Stimulated activated CD4-positive, alpha-beta T cell treated with anti-CD3 and anti-CD28 coated beads, Interleukin-1b, Interleukin-23, amount 100 ng/mL, for 24 hours (primary cell): ENCODE measurements at places on chromosomes 2 and 18.

DNA sequence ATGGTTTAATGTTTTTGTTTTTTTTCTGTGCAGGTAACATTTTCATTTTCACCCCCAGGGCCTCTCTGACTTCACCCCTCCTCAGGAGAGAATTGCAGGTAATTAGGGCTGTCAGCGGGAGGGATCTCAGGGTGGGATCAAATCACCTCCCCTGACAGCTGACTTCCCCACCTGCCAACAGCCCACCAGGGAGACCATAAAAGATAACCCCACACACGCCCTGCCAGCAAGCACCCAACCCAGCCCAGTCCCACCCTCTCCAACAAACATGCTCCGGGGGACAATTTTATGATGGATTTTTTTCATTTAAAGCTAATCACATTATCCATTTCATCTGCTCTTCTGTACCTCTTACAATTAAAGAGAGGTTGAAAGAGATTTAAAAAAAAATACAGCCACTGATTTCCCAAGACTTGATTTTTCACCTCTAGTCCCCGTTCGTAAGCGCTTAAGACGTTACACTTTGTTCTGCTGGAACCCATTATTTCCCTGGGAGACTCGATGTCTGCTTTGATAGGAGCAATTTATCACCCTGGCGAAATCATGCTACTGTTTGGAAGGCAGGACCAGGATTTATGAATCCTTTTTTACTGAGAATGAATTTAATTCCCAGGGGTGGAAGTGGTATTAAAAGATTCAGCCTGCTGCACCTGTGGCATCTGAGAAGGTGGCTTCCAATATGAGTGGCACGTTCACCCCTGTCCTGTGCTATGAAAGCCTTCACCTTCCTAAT is 232.9 kb upstream of the ID2 start:
- no peak for DNase-seq

DNA sequence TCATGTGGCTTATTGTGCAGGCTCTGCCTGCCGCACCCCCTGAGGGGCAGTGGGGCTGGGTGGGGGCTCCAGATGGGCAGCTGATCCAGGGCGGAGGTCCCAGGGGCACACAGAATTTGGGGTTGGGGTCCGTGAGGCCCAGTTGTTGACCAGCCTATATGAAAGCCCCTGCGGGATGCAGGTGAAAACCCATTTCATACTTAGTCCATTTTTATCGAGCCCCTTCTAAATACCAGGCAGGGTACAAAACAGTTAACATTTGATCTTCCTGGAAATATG is 30.6 kb downstream of the MYO7B start:
- no peak for DNase-seq

DNA sequence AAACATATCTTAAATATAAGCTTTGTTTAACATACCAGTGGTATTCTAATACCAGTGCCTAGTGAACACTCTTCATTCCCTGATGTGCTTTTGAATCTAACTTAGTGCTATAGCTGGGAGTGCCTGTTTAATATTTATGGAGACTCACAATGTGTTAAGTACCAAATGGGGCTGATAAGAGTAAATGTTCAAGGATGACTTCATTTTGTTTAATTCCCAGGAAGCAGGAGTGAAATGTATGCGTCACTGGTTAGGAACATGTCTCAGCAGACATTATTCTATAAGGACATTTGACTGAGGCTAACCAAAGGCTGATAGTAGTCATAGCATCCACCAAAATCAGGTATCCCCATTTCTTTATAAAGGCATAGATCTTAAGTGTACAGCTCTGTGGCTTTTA is 31.7 kb upstream of the LINC00305 start:
- no peak for DNase-seq

- no peak for DNase-seq
Observed at GRCh38 chr2:239121600-239122012, 273.7 kb downstream of the TWIST2 start.

- DNase-seq: no peak
Observed at GRCh38 chr2:160509016-160509415, 15.4 kb upstream of the RBMS1 start.

DNA sequence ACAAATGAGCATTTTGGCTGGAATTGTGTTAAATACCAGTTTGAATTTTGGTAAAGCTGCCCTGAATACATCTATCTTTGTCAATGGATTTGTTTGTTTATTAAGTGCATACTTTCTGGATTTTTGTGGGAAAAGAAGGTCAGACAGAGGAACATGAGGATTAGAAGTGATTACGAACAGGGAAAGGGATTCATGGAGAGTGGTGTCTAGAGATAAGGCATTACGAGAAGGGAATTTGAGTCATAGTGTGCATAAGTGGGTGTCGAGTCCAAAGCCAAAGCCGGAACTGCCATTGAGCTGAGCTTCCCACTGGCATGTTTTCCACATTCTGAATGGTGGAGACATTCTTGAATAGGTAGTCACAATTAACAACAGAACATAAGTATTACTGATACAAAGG is 68.9 kb upstream of the EFEMP1 start:
- DNase-seq: no peak

DNA sequence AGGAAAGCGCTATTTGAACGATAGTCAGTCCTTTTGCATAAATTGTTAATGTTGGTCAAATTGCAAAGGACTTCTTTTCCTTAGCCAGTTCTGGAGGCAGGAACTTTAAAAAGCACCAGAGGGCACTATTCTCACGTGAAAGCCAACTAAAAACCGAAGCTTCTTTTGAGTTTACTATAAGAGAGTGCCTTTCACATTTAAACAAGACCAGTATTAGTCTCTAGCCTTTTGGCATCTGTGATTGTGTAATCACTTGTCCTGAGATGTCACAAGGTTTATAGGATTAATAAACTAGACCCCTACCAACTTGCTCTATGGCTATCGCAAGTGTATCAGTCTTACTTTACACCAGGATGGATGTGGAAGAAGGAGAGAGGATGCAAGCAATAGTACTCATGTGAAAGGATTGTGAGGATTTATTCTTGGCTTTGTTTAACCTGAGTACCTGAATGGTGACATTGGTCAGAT is 14.4 kb upstream of the STAT4 start:
- DNase-seq: no peak

- no peak for DNase-seq
Observed at GRCh38 chr2:235757640-235758039, 263.8 kb downstream of the AGAP1 start.

DNA sequence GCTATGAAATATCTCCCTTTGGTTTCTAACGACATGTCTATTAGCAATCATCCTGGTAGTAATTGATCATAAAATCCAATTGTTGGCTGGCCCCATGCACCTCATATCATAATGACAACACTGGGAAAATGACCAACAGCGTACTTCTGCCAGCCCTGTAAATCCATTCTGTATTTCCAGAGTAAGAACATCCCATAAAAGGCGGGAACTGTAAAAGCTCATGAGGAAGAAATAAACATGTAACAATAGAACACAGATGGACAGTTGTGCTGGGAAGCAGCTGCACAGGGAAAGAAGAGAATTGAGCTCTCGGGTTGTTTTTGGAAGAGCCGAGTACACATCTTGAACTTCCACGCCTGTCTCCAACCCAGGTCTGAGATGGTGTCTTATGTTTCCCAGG is 218.7 kb downstream of the CMPK2 start:
- no peak for DNase-seq

GRCh38 chr2:237149425-237149824 is 63.7 kb downstream of the COPS8 start:
- no peak for DNase-seq

DNA sequence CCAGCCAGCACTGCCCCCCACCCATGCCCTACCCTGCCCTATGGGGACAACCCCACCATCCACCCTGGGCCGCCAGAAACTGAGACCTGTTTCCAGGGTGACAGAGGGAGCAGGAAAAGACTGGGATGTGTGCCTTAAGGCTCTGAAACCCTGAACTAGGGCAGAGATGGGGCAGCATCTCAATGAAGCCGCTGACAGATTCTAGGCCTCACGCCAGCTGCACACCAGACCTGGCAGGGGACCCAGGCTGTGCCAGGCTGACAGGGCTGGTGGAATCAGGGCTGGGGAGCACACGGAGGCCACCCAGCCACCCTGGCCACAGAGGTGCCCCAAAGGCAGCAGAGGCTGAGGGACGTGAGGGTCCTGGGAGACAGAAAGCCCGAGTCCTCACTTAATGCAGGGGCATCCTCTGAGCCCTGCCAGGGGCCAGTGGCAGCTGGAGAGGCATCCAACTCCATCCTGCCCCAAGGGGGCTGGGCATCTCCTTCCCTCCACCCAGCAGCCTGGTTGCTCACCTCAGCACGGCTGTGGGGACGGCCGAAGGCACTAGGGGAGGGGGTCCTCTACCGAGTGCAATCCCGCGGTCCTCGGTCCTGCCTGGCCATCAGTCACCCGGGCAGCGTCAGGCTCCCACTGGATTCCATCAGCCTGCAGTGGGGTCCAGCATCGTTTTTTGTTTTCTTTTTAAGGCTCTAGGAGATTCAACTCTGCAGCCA is 169.2 kb downstream of the ZFP36L2 start:
- DNase-seq: no peak

DNA sequence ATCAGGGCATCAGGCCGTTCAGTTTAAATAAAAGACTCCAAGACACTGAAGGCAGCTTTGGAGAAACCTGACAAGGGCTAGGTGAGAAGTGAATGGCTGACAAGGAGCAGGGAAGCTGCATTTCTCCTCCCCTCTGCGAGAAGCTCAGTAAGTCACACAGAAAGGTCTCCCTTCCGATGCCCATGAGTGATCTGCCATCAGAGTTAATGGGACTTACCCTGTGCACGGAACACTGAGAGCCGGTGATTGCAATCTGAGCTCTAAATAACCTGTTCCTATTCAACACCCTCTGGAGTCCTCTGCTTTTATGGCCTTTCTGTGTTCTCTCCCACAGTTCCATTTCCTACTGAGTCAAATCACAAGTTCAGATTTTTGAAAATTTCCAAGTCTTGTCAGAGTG is 322.2 kb upstream of the MYT1L start:
- DNase-seq: no peak

DNA sequence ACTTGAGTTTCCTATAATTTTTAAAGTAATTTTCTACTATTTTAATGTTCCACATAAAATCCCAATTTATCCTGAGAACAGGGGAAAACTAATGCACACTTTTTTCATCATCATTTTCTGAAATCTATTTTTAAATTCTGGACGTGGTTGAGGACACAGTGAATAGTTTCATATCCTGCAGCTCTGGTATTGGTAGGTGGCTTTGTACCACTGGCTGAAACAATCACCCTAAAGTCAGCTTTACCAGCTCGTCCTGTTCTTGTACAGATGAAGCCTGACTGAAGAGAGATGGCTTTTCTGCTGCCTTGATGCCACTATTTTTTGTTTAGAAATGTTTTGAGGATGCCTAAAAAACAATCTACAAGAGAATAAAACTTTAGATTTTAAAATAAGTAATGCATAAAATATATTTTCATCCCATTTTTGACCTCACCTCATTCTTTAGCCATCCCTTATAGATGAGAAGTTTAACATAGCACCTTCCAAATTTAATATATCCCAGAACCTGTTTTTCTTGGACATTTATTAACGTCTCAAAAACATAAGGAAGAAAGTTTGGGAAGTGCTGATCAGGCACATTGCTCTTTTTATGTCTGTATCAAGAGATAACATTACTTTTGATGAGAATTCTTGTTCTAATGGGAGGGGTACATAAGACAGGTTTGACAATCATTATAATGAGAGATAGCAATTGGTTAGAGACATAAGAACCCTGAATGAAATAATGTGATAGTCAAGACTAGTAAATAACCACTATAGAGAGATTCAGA is 80.9 kb downstream of the GALNT1 start:
- no peak for DNase-seq

- DNase-seq: no peak
Observed at GRCh38 chr2:24613154-24613814, 122.2 kb downstream of the NCOA1 start.

- no peak for DNase-seq
Observed at GRCh38 chr18:45386041-45386655, 229.1 kb upstream of the SLC14A2 start.

- DNase-seq: no peak
Observed at GRCh38 chr2:207149249-207150213, 16.2 kb downstream of the KLF7 start.

DNA sequence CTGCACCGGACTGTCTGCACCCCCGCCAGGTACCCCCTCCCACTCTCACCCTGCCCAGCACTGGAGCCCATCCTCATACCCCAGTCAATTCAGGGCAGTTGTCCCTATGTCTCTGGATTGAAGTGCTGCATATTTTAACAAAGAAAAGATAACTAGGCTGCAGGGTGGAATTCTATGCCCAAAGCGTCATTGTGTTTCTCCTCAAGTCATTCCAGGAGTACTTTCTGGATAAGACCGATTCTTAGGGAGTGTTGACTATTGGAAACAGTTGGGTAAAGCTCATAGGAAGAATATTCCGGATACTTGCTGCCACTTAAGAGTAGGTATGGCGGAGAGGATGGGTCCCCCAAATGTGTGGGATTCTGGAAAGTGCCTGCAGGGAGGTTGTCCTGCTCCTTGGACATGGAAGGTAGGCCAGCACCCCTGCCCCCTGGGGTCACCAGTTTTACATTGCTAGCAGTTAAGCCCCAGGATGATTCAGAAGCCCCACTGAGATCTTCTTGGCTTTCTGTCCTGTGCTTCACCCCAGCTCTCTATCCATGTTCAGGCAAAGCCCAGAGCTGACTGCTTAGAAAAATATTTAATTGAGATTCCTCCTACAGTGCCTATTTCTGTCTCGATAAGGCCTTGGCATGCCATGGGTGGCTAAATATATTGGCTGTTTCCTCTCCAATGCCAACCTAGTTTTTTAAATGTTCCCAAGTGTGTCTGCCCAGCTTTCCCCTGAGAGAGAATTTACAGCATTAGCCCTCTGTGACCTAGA is 48.2 kb downstream of the RPL37A start:
- no peak for DNase-seq

DNA sequence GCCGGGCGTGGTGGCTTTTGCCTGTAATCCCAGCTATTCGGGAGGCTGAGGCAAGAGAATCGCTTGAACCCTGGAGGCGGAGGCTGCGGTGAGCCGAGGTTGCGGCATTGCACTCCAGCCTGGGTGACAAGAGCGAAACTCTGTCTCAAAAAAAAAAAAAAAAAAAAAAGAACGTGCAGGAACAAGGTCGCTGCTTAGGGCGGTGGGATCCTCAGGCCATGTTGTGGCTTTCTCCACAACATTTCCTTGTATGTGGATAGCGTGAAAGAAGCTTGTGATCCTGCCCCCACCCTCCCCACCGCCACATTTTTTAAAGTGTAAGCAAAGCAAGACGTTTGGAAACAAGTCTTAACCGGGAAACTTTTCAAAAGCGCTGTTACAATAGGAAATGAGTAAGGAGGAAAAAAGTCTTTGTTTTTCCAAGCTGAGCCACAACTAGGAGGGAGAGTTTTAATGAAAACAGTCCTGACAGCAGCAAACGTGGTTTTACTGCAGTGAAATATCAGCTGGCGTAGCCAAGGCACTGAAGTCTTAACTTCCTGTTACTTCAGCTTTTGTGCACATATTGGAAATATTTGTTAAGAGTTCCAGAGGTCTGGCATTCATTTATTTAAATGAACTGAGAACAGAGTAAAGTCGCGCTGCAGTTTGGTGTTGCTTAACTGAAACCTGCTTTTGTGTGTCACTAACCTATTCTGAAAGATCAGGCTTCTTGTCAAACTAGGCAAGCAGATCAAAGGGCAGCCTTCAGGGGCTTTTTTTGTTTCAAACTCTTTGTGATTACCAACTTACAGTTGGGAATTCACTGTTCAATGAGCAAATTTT is 3.8 kb downstream of the TGIF1 start:
- no peak for DNase-seq
